Endothelial cell of umbilical vein (primary cell): ENCODE measurements at places on chromosomes 2 and 18. TPM values are rescaled to one million over a fixed set of nuclear protein-coding genes. Genes with fewer than 3 reads are reported as not detected.

DNA sequence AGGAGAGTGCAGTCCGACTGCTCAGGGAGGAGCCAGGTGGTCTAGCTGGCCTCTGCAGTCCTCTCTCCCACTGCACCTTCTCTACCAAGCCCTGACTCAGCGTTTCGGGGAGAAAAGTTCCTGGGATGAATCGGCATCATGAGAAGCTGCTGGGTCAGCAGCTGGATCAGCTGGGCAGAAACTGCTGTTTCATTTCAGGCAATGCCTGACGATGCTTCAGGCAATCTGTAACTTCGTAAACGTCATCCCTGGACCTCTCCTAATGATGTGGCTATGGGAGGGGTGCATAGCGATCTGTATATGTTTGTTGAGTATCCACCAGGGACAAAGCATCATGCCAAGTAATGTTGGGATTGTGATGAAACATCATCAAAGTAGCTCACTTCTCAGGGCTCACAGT lies 20.7 kb downstream of the LIPG start:
- DNase-seq = no peak

GRCh38 chr2:8197101-8197500 lies 484.8 kb upstream of the ID2 start:
- no peak for DNase-seq

DNA sequence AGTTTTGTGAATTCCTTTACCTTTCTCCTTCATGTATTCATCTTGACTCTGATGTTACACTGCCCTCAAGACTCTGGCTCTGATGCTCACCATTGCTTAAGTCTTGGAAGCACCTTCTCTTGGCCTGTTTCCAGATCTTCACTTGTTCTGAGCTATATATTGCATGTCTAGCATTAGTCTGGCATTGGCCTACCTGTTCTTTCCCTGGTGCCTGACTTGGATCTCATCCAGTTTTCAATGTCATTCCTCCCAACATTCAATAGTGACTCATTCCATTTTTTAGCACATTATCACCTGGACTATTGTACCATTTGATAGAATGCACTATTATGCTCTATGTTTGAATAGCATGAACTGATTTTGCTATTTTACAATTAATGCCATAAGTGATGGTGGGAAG lies 127.3 kb upstream of the NYAP2 start:
- no peak for DNase-seq

DNA sequence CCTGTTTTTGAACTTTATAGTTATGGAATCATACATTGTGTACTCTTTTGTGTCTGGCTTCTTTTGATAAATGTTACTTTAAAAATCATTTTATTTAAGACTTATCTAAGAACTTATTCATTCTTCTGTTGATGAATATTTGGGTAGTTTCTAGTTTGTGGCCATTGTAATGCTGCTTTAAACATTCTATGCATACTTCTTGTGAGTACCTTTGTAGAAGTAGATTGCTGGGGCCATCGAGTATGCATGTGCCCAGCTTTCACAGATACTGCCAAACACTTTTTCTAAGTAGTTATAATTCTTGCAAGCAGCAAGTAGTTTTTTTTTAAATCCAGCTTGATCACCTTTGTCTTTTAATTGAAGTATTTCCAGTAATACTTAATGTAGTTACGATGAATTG lies 11.1 kb downstream of the CD302 start:
- no peak for DNase-seq

DNA sequence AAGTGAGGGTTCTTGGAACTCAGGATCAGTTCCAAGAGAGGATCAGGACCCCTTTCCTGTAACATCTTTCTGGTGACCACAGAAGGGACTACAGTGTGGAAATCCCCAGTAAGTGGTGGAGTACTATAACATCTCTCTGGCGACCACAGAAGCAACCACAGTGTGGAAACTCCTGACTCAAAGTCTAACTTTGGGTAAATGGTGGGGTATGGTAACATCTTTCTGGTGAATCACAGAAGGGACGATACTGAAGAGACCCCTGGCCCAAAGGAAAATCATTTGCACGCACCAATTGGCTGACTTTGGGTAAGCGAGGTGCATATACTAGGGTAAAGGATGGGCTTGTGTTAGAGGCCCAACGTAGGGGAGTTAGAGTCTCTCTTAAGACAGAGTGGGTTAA lies 56.3 kb upstream of the GULP1 start:
- DNase-seq = no peak

GRCh38 chr2:169291517-169291916 lies 70.8 kb downstream of the LRP2 start:
- DNase-seq = no peak

GRCh38 chr18:38023871-38024270 lies 458.3 kb upstream of the CELF4 start:
- no peak for DNase-seq

The KIAA2012 gene
- total RNA-seq = not detected in 2 replicates

The POTEF gene
- total RNA-seq = 0.09 TPM in 1 of 2 replicates, not detected in the other

The SPATA3 gene
- not detected in 2 replicates for total RNA-seq
